ENCODE measurements at places on chromosomes 5 and 9. TPM values are rescaled to one million over a fixed set of nuclear protein-coding genes. Genes with fewer than 3 reads are reported as not detected.

The PAPPA gene
- total RNA-seq = 9.8 TPM

The IL7R gene
- total RNA-seq = 10.3 TPM

The ICE1 gene
- 15.7 TPM for total RNA-seq

The GMCL2 gene
- total RNA-seq = not detected

The TRPM3 gene
- total RNA-seq = 0.71 TPM

The FOXD4L5 gene
- total RNA-seq = not detected

The PPP3R2 gene
- total RNA-seq = not detected

The ROR2 gene
- 18.0 TPM for total RNA-seq

The SPINK7 gene
- not detected for total RNA-seq

The ZFAND5 gene
- 151 TPM for total RNA-seq

The PCSK1 gene
- total RNA-seq = 3.1 TPM

The RASGEF1C gene
- 0.65 TPM for total RNA-seq

The LCN6 gene
- total RNA-seq = 18.2 TPM

The FBP1 gene
- total RNA-seq = 3.4 TPM

The CTSV gene
- not detected for total RNA-seq

The RAB3C gene
- total RNA-seq = 1.3 TPM

The JAKMIP2 gene
- total RNA-seq = 0.53 TPM

The MEIKIN gene
- not detected for total RNA-seq

The RNF183 gene
- total RNA-seq = not detected

The FER gene
- 17.6 TPM for total RNA-seq

The UNC5A gene
- 0.35 TPM for total RNA-seq

The PTGES gene
- total RNA-seq = 7.9 TPM
